Activated naive CD8-positive, alpha-beta T cell treated with anti-CD3 and anti-CD28 coated beads, Interleukin-2, amount 50 U/mL, for 16 hours (primary cell): ENCODE measurements at places on chromosomes 4 and X.

GRCh38 chr4:19927381-19927780 is 324.3 kb upstream of the SLIT2 start:
- DNase-seq, result no peak

DNA sequence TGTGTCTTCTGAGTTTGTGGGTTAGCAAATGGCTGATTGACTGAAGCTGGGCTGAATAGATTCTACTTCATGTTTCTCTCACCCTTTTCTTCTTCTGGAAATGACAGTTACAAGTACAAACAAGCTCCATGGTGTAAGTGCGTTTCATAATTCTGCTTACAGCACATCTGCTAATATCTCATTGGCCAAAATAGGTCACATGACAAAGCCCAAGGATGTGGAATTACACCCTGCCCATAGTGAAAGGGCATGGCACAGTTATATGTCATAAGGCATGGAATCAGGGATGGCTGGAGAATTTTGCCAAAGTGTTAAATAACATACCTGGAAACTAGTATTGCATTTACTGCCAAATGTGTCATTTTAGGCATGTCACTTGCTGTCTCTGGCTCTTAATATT is 327.2 kb downstream of the NKX6-1 start:
- no peak for DNase-seq

GRCh38 chr4:68536375-68536774 is 39.7 kb downstream of the UGT2B17 start:
- DNase-seq, result no peak

DNA sequence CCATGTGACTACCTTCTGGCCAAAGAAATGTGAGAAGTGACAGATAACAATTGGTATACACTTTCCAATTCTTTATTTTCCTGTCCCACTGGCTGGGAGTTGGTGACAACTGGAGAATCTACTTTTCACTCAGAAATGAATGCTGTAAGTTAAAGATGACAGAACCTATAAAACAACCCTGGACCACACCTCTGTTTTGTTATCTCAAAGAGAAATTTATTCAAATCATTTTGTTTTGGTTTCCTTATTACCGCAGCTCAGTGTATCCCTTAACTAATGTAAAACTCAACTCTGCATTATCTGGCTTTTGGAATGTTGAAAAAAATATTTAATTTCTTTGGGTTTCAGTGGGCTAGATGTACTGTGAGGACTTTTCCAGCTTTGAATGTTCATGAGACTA is 469.8 kb downstream of the PCDH7 start:
- no peak for DNase-seq

DNA sequence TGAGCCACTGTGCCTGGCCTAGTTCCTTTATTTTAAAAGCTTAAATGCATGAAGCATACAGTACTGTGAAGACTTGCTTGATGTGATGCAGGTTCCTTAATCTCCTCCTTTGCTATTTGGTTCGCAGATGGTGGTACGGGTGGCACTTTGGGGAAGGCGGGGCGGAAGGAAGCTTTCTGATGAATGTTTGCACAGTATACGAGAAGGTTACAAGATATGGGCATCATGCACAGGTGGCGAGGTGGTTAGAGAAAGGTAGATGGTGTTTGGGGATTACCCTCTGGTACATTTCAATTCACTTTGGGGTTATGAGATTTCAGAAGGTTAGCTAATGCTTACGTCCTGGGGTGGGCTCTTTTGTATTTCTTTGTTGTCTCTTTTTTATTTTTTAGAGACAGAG is 17.2 kb downstream of the RHOH start:
- DNase-seq, result no peak

DNA sequence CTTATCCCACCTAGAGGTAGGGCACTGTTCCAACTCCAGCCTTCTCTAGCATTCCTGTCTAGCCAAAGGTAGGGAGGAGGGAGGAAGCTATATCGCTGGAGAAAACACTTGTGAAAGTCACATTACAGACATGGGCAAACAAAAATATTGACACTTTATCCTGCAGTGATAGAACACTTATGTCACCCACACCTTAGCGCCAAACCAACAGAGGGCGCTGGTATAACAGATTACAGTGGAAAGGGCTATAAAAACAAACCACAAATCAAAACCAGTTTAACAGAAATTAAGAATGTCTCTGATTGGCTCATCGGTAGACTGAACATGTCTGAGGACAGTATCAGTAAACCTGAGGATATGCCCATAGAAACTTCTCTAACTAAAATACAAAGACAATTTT is 451.3 kb downstream of the TLL1 start:
- DNase-seq, result no peak

GRCh38 chr4:73068491-73069337 is 802 bp downstream of the COX18 start:
- no peak for DNase-seq

GRCh38 chr4:31548021-31548420 is 827.9 kb downstream of the PCDH7 start:
- no peak for DNase-seq

- no peak for DNase-seq
These were observed 60.4 kb downstream of the JADE1 start for GRCh38 chr4:128869776-128870509.

GRCh38 chr4:2848449-2848848 is 4.8 kb downstream of the ADD1 start:
- no peak for DNase-seq

DNA sequence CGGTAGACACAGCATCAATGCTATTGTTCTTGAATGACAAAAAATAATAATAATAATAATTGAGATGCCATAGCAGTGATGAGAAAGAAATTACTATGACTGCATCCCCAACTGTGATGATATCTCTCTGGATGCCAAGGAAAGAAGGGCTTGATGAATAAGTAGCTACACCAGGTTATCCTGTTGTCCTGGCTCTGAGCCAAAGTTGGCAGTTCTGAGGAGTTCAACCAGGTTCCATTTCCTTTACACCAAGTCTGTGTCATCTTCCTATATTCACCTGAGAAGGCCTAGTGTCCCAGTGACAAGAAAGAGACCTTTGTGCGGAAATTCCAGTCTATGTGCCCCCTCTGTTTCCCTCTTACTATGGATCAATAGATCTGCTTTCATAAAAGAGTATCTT is 3.4 kb upstream of the MAML3 start:
- no peak for DNase-seq

DNA sequence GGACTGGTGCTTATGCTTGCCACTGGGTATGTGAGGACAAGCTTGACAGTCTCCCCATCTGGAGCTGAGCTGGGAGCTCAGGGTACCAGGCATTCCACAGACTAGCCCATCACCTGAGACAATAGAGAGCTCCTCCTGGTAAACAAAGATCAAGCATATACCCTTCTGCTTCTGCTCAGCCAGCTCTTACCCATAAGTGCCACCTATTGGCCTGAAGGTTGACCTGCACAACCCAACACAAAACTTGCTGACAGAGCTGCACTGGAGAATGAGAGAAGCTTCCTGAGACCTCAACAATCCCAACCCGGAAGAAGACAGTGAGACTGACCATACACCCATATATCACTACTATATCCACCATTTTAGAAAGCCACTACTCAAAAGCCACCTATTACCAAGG is 1049.2 kb upstream of the INTU start:
- DNase-seq, result no peak

- no peak for DNase-seq
These were observed 61.2 kb downstream of the POU4F2 start for GRCh38 chr4:146699910-146700309.

- no peak for DNase-seq
These were observed 5.0 kb downstream of the ARFIP1 start for GRCh38 chr4:152784490-152785350.

DNA sequence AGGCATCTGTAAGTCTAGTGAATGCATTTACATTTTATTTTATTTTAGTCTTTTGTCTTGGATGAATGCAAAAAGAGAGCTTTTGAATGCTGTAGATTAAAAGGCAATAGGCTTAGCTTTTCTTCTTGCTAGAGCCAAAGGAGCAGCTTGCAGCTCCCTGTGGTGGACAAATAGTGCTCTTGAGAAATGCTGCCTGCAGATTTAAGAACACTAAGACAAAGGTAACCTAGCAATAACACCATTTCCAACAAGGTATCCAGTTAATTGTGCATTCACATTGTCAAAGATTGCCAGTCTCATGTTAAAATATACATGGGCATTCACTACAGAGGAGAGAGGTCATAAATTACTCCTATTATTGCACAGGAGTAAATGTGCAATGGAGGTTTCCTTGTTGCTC is 859.2 kb upstream of the PRKX start:
- DNase-seq, result no peak

DNA sequence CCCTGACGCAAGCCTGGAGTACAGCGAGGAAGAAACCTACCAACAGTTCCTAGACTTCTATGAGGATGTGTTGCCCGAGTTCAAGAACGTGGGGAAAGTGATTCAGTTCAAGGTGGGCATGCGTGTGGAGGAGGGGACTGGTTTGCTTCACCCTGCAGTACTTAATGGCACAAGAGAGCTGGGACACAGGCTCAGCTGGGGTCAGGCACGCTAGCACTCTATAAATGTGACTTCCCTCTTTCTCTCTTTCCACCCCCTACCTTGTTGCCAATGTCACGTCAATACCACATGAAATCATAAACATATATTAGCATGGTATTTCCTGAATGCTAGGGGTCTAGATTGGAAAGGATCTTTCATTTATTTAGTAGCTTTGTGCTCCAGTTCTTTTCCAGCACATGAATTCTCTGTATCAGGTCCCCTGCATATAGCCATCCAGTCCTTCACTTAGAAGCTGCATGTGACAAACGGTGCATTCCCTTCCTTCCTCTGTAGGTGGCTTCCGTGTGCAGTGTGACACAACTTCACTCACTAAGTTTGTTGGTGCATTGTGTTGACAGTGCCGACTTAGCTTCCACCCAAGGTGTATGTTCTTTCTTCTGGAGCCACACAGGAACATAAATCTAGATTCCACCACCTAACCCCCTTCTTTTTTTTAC is 25.6 kb downstream of the ZRSR2 start:
- no peak for DNase-seq

- no peak for DNase-seq
These were observed 29.7 kb upstream of the DIPK2B start for GRCh38 chrX:45230410-45230809.

GRCh38 chrX:7086384-7086783 is 61.1 kb upstream of the STS start:
- DNase-seq, result no peak

GRCh38 chr4:6834867-6835266 is 52.3 kb downstream of the KIAA0232 start:
- DNase-seq, result no peak

- no peak for DNase-seq
These were observed 95.8 kb upstream of the EGFL6 start for GRCh38 chrX:13473442-13474163.
